Activated CD4-positive, alpha-beta T cell treated with anti-CD3 and anti-CD28 coated beads for 24 hours (primary cell): ENCODE measurements at places on chromosomes 12 and 14.

DNA sequence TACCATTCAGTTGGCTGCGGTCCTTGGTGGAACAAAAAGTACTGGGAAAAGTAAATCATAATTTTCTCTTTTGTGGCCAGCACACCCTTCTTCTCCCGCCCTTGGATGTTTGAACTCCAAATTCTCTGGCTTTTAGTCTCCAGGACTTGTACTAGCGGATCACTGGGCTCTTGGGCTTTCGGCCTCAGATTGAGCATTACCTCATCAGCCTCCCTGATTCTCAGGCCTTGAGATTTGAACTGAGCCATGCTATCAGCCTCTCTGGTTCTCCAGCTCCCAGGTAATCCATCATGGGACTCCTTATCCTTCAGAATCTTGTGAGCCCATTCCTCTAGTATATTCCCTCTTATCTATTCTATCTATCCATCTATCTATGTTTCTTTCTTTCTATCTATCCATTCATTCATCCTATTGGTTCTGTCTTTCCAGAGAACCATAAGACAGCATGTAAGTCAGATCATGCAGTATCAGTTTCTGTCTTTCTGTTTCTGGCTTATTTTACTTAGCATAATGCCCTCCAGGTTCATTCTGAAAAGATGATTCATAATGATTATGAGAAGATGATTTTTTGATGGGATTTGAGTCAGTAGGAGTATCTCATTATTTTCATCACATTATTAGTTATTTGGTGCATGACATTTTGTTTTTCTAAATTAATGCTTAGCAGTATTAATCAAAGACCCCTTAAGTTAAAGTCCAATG is 814.9 kb downstream of the LRFN5 start:
- DNase-seq = no peak

- DNase-seq = no peak
Measured at GRCh38 chr12:8687846-8688601, 9.8 kb upstream of the RIMKLB start.

- no peak for DNase-seq
Measured at GRCh38 chr12:96063046-96063445, 27.7 kb upstream of the LTA4H start.

- no peak for DNase-seq
Measured at GRCh38 chr12:44285321-44285960, 449.6 kb downstream of the TMEM117 start.

DNA sequence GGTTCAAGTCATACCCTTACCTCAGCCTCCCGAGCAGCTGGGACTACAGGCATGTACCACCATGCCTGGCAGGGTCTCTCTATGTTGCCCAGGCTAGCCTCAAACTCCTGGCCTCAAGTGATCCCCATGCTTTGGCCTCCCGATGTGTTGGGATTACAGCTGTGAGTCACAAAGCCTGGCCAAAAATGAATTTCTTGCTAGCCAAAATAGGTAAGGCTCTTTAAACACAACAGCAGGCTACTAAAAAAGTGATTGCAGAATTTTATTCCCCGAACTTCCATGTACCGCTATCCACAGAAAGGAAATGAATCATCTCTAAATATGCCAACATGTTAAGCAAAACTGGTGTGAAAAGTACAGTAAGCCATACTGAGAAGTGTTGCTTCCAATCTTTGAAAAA is 50.6 kb downstream of the WDHD1 start:
- DNase-seq = no peak

DNA sequence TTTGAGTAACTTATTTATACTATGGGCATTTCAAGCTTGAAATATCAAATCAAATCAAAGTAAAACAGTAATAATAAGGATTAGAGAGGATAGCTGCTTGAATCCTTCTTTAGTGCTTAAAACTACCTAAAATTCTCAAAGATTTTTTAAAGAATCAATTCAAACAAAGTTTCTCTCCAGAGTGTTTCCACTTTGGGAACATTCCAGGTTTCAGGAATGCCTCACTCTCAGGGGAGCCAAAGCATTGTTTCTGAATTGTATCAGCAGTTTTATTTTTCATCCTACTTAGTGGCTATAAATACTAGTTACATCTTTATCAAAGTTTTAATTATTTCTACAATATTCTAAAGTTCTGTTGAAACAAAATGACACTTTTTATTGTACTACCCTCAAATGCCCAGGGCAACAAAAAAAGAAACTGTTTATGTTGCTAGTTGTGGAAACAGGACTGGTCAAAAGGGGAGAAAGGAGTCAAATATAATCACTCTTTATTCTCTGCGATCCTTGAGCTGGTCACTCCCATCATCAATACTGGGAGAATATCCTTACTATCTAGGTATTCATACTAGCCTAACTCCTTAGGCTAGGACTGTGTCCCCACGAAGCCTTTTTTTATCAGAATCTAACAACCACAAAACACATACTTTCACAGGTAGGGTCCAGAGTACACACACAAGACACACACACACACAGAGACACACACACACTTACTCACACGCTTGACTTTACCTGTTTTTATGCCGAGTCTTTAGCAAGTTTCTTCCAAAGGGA is 598 bp downstream of the RASSF9 start:
- no peak for DNase-seq

DNA sequence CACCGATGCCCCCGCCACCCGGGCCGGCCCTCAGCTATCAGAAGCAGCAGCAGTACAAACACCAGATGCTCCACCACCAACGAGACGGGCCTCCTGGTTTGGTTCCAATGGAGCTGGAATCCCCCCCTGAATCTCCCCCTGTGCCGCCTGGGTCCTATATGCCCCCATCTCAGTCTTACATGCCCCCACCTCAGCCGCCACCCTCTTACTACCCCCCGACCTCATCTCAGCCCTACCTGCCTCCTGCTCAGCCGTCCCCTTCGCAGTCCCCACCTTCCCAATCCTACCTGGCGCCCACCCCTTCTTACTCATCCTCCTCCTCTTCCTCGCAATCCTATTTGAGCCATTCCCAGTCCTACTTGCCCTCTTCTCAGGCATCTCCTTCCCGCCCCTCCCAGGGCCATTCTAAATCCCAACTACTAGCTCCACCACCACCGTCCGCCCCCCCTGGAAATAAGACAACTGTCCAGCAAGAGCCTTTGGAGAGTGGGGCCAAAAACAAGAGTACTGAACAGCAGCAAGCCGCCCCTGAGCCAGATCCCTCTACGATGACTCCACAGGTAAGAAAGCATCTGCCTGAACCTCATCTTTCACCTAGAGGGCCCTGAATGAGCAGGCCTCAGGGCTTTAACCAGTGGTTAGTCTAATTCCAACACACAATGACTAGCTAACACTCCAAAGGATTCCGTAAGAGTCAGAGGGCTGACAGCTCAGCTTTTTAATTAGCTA is 851 bp downstream of the YLPM1 start:
- no peak for DNase-seq

DNA sequence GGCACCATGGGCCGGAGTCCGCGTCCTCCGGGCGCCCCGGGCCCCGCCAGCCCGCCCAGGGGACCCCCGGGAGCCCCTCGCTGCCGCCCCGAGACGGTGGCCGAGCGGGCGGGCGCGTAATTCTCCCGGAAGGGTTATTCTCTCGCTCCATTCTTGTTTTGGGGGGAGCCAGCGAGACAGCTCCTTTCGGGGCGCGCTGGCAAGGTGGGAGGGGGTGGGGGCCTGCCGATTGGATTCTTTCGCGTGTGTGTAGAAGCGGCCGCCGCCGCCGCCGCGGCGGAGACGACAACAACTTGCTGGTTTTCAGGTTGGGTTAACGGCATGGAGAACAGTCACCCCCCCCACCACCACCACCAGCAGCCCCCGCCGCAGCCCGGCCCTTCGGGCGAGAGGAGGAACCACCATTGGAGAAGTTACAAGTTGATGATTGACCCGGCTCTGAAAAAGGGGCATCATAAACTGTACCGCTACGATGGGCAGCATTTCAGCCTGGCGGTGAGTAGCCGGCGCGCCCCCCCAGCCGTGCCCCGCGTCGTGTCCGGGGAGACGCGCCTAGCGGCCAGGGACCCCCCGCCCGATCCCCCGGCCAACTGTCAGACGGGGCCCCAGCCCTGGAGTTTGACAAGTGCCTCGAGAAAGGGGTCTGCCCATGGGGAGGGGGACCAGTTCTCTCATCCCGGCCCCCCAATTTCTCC is 755 bp downstream of the SETD1B start:
- DNase-seq = no peak

DNA sequence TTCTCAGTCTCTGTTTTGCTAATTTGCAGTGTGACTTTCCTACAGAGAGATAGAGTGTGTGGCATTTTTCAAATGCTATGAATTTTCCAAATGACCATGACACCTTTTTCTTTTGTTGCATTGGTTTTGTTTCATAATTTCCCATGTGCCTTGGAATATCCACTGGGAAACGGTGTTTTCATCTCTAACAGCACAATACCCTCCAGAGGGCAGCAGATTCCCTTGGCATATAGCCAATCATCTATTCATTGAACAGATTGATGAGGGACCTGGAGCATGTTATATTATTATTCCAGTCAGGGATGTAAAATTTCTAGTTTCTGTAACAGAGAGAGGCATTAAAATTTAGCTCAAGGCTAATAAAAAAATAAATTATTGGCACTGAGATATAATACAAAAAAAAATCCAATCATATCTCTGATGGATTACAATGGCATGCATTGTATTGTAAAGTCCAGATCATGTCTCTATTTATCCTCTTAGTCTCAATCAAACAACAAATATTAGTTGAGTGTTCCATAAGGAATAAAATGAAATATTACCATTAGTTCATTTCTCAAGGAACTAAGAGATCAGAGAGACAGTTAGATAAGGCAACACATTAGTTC is 29.6 kb upstream of the NTN4 start:
- no peak for DNase-seq

DNA sequence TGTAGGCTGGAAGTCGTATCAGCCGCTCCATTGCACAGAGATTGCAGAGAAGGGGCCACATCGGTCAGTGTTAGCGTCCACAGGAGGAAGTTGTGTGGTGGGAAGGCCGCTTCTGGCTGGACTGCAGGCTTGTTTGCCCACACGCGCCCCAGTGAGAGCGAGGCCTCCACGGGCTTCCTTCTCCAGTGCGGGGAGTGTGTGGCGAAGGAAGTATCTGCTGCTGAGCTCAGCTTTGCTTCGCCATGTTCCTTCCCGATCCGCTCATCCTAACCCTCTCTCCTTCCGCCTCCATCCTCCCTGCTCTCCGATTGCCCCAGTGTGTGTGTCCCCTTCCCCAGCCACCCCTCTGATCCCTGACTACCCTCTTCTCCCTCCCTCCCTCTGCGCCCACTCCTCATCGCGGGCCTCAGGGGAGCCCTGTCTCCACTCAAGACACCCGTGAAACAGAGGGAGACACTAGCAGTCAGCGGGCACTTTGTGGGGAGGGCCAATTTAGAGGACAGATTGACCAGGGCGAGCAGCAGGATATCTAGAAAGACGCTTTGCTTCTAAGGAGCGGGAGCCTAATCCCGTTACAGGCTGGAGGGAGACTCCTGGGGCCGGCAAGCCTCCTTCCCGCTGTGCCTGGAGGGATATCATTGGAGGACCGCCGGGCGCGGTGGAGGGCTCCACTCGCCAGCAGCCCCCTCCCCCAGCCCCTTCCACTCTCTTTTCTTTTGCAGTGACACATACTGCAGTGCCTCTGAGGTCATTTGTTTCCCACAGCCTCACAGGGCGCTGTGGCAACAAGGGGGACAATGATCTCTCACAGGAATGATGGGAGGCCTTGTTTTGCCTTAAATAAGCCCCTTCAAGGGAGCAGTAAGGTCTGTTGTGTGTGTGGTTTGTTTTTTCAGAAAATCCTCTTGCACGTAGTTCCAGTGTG is 428.8 kb downstream of the ZFP36L1 start:
- DNase-seq = no peak

DNA sequence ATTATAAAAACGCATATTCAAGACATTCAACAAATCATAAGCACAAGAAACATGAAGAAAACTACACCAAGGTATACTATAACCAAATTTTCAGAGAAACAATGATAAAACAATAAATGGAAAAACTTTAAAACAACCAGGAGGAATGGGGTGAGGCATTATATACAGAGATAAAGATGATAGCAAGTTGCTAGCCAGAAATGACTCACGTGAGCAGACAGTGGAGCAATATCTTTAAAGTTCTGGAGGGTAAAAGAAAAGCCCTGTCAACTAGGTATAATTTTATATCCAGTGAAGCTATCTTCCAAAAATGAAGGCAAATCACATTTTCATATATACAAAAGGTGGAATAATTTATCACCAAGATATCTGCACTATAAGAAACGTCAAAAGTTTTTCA is 97.8 kb upstream of the PCED1B start:
- no peak for DNase-seq

DNA sequence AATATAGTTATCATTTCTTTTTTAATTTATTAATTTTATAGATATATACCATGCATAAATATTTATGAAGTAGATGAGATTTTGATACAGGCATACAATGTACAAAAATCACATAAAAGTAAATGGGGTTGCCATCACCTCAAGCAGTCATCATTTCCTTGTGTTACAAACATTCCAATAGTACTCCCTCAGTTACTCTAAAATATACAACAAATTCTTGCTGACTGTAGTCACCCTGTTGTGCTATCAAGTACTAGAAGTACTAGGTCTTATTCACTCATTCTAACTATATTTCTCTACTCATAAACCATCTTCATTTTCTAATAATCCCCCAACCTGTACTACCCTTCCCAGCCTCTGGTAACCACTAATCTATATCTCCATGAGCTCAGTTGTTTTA is 432.6 kb upstream of the SYT1 start:
- DNase-seq = no peak

- DNase-seq = no peak
Measured at GRCh38 chr12:124538194-124539082, 29.0 kb downstream of the NCOR2 start.

- DNase-seq = no peak
Measured at GRCh38 chr12:40903040-40903439, 210.8 kb downstream of the CNTN1 start.
